ENCODE measurements at places on chromosomes 3 and 15.

- no peak for DNase-seq
Measured at GRCh38 chr15:70783610-70784022, 20.3 kb upstream of the UACA start.

DNA sequence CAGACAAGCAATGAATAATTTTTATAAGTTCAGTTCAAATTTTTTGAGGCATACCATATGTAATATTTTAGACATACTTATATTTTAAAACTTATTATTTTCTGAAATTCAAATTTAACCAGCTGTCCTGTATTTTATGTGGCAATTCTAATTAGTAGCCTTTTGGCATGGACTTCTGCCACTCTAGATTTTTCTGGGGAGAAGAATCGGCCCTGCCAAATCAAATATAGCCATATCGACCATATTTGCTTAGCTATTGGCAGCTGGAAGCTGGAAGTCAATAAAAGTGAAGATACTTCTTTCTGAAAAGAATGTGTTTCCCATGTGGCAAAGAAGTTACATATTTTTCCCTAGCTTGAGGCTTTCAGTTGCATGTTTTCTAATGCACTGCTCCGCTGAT is 9.4 kb upstream of the RBMS3 start:
- DNase-seq = no peak

DNA sequence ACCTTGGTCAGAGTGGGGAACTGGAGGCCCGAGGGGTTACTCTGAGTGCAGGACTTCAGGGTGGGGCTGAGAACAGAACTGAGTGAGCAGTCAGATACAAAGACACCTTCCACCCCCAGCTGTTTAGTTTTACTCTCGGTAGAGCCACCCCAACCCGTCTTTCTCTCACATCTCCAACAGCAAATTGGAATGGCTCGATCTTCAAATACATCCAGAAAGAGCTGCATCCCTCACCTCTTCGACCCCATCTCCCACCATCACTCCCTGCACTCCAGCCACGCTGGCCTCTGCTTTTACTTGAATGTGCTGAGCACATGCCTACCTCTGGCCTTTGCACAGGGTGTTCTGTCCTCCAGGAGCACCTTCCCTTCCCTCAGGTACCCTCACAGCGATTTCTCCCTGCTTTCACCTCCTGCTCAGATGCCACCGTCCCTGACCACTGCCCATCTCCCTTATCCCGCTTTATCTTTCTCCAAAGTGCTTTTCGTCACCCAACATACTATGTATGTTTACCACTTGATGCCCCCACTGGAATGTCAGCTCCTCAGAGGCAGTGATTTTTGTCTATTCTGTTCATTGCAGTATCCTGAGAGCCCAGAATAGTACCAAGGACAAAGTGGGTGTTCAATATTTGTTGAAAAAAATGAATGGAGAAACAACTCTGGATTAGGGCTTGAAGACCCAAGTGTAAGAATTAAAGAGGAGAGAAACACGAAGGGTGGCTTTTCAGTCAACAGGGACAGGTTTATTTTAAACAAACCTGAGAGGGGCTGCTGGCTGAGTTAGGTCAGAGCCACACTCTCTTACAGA is 4.4 kb downstream of the CHCHD4 start:
- no peak for DNase-seq

DNA sequence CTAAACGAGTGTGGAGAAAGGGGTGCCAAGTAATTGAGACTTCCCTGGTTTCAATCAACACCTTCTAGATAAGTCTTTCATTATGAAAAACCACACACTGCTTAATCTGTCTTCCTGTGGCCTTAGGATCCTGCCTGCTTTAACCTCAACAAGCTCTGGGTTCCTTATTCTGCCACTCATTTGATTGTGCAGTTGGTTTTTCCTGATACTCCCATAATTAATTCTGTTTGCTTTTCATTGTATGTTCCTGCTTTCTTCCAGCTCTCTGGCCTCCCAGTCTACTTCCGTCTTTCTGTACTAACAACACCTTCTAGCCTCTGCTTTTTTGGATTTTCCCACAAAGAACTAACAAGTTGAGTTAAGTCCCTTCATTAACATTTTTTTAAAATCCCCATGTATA is 20.2 kb upstream of the GCNT3 start:
- no peak for DNase-seq

DNA sequence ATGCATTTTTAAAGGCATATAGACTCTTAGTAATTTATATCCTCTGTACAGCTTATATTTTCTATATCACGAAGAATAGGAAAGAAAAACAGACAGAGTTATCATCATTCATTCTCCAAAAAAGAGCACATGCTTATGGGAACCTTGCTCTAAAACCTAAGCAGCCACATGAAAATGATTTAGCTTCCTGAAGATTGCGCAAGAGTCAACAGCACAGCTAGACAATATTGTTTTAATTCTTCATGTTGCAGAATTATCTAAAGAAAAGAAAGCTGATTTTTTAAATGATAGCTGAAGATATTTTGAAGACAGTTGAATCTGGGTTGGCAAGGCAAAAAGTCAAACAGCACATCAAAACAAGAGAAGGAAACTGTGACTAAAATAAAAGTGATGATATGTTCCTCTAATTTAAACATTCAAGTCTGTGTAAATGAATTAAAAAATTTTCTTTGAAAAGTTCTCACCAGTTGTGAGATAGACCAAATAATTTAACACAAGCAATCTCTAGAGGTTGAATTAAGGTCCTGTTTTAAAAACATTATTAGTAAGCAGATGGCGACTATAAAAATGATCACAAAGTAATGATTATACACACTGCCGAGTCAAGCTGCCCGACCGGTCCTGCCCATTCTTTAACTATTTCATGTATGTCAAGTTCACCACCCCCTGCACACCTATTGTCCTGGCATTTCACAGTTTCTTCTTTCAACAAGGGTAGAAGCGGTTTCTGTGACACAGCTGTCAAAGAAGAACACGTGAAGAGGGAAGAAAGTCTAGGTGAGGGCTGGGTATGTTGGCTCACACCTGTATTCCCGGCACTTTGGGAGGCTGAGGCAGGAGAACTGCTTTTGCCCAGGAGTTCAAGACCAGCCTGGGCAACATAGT is 74.2 kb upstream of the BHLHE40 start:
- no peak for DNase-seq

GRCh38 chr3:173403376-173403775 is 5.8 kb downstream of the NLGN1 start:
- DNase-seq = no peak

DNA sequence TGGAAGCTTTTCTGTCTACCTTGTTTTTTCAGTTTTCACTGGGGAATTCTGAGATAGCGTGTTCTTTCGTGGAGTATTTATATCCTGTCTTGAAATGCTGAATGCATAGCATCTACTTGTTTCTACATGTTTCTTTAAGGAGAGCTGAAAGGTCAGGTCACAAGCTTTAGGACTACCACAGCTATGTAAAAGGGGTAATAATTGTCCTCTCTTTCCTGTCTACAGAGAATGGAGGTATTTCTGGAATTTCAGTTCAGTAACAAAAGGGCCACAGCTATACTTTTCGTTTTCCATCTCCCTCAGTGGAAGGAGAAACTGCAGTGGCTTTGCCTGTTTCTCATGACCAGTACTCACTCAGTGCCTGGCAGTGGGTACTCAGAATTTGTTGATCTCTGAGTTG is 4.7 kb downstream of the INAFM2 start:
- DNase-seq = no peak

DNA sequence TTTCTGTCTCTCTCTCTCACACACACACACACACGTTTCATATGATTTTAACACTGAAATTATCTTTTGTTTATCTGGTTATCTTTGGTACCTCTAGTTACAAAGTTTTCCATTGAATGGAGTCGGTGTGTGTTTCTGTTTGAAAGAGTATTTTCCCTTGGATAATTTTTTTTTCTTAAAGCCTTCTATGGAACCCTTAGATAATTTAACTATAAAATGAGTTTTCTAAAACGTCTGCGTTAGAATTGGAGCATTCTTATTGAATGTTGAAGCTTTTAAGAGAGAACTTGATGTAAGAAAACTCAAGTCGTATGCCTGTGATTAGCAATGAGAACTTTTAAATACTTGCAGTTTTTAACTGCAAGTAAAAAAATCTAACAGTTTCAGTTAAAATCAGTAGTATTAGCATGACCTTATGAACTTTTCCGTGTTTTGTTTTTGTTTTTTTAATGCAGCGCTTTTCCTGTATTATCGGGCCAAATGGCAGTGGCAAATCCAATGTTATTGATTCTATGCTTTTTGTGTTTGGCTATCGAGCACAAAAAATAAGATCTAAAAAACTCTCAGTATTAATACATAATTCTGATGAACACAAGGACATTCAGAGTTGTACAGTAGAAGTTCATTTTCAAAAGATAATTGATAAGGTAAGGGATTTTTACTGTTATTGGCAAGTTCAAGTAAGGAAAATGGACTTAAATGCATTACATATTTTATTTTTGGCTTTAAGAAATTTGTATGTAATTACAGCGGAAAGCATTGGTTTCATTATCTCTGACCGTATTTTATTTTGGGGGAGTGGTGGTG is 3.0 kb downstream of the SMC4 start:
- no peak for DNase-seq

DNA sequence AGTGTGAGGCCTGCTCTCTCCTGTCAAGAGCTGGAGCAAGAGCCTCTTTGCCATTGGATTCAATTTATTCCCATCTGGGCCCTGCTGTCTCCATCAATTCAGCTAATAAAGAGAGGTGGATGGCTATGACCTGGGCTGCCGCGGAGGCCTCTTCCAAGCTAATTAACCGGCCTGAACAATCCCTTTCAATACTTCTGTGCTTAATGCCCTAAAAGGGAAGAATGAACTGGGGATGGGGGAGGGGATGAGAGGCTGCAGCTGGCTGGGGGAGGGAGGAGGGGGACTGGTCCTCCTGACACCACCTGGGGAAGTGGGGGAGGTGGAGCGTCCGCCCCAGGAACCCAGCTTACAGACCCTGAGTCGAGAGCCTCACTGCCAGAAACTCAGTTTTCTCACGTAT is 33.4 kb upstream of the PRR23E start:
- DNase-seq = no peak

GRCh38 chr3:189947948-189948723 is 172.6 kb downstream of the P3H2 start:
- DNase-seq = peak; percentile 44

DNA sequence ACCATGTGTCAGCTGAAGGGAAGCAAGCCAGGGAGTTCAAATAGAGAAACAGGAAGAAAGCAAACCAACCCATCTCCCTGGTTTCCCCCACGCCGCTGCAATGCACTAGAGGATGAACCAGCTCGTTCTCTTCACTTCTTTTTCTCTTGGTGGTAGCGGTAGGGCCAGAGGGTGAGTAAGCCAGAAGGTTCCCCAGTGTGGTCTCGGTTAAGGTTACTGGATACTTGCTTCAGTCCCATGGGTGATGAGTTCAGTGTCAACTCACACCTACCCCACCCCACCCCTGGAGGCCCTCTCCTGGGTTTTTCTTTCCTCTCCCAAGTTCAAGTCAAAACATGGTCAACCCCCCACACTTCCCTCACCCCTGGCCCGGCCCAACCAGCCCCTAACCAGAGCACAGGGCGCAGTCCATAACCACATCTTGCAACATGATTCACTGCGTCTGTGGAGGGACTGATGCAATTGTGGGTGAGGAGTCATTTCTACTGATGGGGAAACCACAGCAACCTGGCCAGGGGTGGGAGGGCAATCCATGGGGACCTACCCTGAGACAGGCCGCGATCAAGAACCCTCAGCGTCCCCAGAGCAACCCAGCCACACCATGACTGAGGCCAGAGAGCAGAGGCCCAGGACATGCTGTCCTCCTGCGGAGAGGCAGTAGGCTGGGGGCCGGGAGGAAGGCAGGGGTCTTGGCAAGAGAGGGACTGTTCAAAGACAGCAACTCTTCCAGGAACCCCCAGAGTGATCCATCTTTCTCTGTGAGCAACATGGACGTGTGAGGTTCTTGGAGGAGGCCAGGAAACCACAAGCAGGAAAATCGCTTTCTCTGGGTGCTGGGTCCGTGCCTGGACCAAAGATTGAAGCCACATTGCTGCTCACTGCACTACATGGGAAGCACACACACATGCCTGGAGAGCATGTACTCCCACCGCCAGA is 276.6 kb downstream of the UACA start:
- DNase-seq = peak; percentile 78

GRCh38 chr15:74624020-74624602 is 8.5 kb downstream of the CLK3 start:
- DNase-seq = no peak

DNA sequence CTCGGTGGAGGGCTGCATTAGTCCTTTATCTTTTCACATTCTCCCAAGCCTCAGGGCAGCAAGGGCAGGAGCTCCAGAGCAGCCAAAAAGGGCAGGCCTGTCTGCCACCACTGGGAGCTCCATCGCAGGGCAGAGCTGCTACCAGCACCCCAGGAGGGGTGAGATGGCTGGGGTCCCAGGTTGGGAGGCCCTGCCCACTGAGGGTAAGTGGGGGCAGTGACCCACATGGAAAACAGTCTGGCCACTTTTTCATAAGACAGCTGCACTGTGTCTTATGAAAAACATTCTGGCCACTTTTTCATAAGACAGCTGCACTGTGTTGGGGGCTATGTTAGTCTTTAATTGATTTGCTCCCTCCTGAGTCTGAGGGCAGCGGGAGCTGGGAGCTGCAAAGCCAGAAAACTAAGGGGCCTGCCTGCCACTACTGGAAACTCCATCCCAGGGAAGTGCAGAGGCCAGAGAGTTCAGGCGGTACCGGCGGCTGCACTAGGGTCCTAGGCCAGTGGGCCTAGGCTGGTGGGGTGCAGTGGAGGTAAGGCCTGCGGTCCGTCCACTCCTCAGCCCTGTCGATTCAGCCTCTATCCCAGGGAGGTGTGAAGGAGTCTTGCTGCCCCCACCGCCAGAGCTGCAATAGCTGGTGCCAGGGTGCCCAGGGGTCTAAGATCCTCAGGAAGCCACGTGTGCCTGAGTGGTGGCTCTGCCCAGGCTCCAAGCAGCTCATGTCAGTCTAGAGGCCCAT is 45.4 kb downstream of the TMCO5A start:
- DNase-seq = no peak

GRCh38 chr15:93185796-93186195 is 96.8 kb upstream of the RGMA start:
- no peak for DNase-seq

- no peak for DNase-seq
Measured at GRCh38 chr3:134375582-134376384, 1.5 kb upstream of the AMOTL2 start.

DNA sequence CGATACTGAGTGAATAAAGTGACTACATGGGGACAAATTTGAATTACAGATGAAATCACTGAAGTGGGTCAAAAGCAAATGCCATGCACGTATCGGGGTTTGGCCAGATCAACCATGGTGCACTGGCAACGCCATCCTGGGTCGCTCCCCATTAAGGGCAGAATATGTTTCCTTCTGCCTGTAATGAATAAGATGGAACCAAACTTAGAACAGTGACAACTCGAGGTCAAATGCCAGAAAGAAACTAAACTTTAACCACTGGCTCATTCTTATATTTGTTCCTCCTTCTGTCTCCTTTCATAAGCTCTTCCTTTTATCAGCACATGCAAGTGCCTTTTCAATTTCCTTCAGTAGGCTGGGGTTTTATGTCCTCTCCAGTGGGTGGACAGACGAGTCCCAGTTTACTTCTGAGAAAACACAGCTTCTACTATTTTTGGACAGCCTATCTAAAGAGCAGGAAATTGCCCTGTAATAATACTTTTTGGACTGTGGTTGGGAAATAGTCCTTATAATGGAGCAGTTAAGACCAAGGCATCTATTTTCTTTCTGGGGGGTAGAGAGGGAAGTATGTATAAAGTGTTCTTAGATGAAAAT is 61.4 kb downstream of the WHAMM start:
- no peak for DNase-seq
